SJSA1 (cell line): ENCODE measurements at places on chromosomes 5 and 9. TPM values are rescaled to one million over a fixed set of nuclear protein-coding genes. Genes with fewer than 3 reads are reported as not detected.

- DNase-seq = no peak
These were observed 930.2 kb downstream of the MAT2B start for GRCh38 chr5:164435576-164435975.

DNA sequence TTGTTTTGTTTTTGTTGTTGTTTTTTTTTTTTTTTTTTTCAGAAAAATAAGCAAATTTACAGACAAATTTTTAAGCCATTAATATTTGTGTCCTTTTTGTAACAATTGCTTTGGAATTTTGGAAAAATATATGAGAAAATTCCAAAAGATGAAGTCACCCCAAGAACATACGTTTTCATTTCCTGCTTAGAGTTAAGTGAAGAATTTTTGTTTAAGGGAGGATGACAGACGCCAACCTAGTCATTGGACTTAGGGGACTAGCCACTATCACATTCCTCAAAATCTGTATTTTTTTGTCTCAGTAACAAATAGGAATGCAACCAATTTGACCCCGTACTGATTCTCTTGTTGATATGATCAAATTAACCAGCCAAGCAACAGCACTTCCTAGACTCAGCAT lies 433.9 kb upstream of the SLC30A5 start:
- DNase-seq = no peak

DNA sequence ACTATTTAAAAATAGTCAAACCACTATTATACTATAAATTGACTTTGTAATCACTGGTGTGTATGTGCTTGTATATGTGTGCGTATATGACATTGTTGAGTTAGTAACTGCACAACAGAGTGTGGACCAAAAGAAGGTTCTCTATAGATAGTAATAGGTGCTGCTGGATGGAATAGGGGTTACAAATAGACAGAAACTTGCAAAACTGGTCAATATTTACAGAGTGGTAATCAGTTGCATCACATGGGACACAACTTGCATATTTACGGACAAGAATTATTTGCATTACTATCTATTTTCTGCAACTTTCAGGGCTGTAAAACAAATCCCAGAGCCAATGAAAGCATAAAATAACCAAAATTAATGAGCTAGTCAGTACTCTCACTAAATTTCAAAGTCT lies 42.4 kb downstream of the TNFSF8 start:
- no peak for DNase-seq

DNA sequence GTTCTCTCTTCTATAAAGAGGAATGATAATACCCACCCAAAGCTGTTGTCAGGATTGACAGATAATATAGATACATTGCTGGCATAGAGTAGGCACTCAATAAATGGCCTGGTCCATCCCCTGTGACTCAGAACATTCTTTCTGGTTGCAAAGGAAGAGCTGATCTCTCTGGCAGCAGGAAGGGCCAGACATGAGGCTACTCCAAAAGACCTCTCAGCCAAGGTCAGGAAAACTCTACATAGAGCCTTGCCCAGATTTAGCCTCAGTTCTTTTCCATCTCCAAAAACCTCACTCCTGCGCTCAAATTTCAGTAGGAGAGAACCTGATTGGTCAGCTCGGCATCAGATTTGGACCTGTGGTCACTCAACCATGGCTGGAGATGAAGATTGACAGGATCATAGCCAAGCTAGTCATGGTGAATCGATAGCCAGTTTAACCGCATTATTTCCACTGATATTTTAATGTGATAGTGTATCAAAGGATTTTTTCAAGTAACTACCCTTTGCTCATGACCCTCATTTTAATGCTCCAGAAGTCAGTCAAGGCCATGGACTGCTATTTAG lies 319.6 kb downstream of the DRD1 start:
- no peak for DNase-seq

DNA sequence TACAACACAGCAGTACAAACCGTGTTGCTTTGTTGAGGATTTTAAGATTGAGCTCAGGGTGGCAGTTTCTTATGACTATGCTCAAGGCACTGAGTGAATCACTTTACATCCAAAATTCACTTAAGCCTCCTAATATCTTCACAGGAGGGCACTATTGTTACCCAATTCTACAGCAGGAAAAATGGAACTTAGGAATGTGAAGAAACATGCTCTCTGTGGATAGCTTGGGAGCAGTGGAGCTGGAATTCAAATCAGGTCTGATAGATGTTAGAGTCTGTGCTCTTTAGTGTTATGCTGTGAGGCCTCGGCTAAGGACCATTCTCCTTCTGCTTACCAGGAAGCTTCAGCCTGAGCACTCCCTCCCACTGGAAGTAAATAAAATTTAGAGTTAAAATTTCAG lies 18.7 kb upstream of the HMHB1 start:
- no peak for DNase-seq

DNA sequence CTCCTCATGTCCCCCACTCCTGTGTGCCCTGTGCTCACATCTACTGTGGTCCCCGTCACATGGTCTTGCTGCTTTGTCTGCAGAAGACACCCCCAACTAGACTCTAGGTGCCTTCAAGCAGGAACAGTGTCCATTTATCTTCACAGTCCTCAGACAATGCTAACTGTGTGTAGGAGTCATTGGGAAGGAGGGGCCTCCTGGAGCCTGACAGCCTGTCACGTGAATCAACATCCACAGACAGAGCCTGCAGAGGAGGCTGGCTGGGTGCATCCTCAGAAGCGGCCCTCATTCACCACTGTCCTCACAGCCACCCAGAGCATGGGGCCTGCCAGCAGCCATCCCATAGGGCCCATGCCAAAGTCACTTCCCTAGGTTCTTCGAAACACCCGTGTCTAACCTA lies 98.7 kb downstream of the MED10 start:
- no peak for DNase-seq

GRCh38 chr5:82613891-82614290 lies 335.7 kb upstream of the RPS23 start:
- DNase-seq = no peak

DNA sequence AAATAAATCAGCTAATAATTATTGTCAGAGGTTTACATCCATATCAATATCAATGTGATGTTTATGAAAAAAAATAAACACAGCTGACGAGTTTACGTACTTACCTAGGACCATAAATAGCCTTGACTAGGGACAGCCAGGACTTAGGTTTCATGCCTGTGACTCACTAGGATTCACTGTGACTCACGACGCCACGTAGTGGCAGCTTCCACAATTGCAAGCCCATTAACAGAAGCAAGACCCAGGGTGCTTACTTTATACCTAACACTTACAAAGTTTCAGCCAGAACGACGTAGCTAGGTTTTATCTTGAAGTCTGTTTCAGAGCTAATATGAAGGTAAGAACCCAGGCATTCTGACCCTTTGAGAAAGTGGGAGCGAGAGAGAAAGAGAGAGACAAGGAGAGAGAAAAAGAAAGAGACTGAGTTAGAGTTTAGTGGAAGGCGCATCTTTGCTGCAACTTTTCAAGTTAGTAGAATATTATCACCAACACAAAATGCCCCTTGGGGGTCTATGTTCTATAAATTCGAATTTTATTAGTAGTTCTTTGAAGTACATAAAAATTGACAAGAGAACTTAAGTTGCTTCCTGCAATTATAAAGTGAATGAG lies 191.2 kb downstream of the GNA14 start:
- DNase-seq = peak; percentile 40

GRCh38 chr9:136531904-136532798 lies 13.7 kb downstream of the NOTCH1 start:
- DNase-seq = no peak

GRCh38 chr5:6631441-6631840 lies 1.4 kb downstream of the NSUN2 start:
- no peak for DNase-seq

DNA sequence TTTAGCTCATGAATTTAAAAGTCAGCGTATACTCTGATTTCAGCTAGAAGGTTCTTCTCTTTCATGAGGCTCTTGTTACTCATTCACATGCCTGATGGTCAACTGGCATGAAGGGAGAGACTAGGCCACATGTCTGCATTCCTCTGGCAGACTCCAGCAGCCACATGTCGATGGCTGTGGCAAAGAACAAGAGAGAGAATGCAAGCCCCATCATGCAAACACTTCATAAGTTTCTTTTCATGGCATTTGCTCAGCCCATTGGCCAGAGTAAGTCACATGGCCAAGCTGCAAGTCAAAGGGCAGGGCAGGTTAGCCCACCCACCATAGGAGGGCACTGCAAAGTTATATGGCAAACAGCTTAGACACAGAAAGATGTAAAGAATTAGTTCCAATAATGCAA lies 5.4 kb downstream of the KCNV2 start:
- DNase-seq = no peak

DNA sequence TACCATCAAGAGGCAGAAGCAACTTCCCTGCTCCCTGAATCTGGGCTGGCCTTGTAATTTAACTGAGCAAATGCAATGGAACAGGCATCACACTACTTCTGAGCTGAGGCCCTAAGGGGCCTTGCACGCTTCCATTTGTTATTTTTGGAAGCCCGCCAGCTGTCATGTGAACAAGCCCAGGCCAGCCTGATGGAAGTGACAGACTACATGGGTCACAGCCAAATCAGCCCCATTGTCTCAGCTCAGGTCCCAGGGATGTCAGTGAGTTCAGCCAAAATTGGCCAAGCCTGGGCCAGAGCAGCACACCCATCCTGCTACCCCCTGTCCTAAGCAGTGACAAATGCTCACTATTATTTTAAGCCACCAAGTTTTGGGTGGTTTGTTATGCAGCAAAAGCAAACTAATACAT lies 72.8 kb downstream of the PRRT1B start:
- DNase-seq = no peak

GRCh38 chr9:31733166-31733565 lies 651.3 kb upstream of the ACO1 start:
- no peak for DNase-seq

DNA sequence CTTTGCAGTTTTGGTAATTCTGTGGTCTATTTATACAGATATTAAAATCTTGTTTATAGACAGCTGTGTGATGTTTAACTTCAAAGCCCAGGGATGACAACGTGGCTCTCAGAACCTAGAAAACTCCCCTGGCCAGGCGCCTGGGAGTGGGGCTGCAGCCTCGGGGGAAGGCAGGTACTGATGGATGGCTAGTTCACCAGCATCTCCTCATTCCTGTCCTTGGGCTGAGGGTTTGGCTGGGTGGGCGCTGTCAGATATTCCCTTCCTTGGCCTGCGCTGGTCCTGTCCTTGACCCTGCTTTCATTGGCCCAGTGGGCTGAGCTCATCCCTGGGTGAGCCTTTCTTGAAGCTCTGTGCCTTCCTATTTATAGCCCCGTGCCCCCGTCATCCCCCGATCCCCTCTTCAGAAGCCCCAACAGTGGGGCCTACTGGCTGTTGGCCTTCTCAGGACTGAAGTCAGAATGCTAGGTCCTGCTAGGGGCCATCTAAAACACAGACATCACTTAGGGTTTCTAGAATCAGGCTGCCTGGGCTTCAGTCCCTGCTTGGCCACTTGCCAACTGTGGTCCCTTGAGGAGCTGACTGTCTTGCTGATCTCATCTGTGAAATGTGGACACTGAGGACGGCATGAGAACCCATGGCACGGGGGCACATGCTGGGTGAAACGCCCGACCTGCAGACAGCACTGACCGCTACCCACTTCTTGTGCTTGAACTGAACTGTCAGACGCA lies 20.9 kb downstream of the SH3GLB2 start:
- no peak for DNase-seq

DNA sequence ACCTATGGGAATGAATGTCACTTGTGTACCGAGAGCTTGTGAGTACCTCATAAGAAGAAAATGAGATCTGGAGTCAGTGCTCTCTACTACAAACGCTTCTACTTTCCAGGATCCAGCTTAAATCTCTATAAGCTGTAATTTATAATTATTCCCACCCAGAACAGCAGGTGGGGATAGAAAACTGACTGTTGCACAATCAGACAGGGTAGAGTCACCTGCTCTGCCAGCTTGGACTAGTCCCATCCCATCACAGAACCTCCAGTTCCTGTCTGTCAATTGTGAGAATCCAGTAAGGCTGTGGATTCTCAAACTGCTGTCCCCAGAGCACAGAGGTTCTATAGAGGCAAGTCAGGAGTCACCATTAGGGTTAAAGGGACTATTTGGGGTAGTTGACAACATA lies 2.0 kb downstream of the SPINK7 start:
- no peak for DNase-seq

GRCh38 chr5:106766916-106767315 lies 903.8 kb downstream of the EFNA5 start:
- DNase-seq = no peak

DNA sequence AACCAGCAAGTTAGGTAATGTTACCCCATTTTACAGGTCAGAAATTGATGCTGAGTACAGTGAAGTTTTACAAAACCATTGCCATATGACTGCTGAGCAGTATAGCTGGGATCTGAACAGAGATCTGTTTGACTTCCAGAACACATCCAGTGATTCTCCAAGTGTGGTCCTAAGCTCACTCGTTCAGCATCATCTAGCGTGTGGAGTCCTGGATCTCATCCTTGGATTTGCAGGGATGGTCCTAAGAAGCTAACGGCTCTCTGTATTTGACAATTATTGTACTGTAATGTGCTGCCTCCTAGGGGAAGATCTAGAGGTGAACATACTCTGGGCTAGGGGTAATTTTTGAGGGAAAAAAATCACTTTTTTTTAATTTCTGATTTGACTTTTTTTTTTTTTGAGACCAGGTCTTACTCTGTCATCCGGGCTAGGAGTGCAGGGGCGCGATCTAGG lies 1.4 kb downstream of the SLC26A2 start:
- peak; percentile 68 for DNase-seq

DNA sequence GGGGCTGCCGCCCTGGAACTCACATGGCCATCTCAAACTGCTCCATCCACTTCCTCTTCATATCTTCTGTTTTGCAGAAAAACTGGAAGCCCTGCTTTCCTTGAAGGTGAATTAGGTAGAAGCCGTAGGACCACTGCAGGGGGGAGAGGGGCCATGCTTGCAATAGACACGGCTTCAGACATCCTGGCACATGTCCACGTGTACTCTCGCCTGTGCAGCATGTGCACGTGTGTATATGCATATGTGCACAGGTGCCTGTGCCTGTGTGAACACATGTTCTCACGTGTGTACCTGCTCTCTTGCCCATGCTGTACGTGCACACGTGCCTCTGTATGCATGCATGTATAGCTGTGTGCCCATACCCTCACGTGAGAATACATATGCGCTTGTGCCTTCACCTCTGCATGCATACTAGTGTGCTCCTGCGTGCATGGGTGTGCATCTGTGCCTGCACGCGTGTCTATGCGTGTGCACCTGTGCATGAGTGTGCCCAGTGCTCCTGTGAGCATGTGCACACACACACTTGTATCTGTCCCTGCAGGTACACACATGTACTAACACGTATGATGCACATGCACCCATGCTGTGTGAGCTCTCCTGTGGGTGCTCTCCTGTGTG lies 47.7 kb upstream of the SARDH start:
- DNase-seq = no peak

- DNase-seq = peak; percentile 46
These were observed 46.6 kb upstream of the IPPK start for GRCh38 chr9:92716557-92716956.

DAPK1 gene
- 84.9 and 103 TPM in 2 replicates for total RNA-seq

TNC gene
- total RNA-seq = 35.7 and 37.6 TPM in 2 replicates

ABLIM3 gene
- 24.1 and 32.8 TPM in 2 replicates for total RNA-seq

TMC1 gene
- total RNA-seq = 0.06 and 0.84 TPM in 2 replicates
